ENCODE measurements at places on chromosomes 11 and 22.
A peak's percentile ranks its signal among the peaks of the same experiment; 100 is the strongest.

- no peak for DNase-seq
Observed at GRCh38 chr11:61534025-61534932, 25.7 kb downstream of the LRRC10B start.

GRCh38 chr11:78856211-78856610, 281.5 kb upstream of the NARS2 start:
- DNase-seq: no peak

DNA sequence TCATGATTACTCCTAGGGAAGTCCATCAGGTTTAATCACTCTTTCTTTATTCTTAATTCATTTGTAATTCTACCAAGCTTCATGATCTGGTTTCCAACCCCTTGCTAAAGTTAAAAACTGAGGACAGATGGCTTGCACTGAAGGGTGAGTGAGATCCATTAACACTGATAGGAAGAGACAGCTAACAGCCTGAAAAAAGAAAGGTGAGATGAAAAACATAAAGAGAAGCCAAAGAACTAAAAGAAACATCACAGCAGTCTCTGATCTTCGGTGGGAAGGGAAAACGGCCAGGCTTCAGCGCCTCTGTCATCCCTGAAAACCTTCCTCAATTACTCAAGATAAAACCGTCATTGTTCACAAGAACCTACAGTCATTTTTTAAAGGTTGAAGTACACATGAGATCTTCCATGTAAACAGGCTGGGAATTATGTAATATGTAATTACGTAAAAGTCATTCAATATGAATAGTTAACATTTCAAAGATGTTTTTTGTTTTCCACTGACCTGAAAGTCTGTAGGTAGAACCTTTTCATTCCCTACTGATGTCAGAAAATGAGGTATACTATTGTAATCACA, 41.3 kb downstream of the VSIG10L2 start:
- no peak for DNase-seq

DNA sequence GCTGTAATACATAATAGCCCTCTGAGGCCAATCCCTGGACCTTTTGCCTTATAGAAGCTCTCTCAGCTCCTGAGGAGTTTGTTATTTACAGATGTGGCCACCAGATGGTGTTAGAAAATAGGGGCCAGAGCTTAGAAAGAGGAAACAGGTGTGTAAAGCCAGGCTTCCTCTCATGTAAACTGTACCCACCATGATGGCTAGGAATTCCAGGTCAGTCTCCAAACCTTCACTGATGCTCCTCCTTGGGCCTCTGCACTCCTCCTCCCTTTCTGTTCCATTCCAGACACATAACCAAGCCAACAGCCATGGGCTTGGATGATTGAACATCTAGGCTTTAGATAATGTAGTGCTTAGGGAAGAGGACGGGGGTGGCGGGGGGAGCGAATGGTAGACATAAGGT, 39.7 kb downstream of the USP35 start:
- DNase-seq: no peak

GRCh38 chr11:69650081-69650831, 9.3 kb downstream of the CCND1 start:
- no peak for DNase-seq

DNA sequence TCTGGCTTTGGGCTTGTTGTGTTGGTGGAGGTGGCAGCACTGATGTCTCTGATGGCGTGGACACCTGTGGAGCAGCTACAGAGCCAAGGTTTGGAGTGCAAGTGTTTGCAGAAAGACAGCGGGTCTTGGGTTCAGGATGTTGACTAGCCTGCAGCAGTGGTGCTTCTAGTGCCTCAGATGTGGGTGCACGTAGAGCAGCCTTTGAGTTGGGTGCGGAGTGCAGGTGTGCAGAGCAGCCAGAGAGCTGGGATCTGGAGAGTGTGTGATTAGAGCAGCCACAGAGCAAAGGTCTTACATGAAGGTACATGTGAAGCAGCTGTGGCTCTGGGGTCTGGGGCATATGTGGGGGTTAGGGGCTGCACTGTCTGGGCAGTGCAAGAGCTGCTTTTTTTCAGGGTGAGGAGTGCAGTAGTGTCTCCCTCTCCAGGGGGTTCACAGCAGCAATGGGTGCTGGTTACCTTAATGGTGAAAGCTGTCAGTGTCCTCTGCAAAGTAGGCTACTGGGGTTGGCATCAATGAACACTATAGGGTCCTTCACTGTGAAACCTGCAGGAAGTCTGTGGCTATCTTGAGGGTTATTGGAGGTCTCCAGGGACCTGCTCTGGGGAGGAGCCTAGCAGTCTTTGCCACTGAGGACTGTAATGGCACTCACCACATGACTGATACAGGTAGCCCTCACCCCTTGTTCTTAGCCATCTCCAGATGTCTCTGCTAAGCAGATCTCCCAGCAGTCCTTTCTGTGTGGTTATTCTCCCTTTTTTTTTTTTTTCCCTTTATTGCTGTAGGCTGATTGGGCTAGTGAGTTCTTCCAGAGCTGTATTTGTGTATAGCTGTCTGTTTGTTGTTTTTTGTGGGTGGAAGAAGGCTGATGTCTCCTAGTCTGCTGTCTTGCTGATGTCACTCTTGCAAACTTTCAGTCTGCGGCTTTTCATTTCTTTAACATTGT, 14.3 kb downstream of the BIRC2 start:
- DNase-seq: no peak

DNA sequence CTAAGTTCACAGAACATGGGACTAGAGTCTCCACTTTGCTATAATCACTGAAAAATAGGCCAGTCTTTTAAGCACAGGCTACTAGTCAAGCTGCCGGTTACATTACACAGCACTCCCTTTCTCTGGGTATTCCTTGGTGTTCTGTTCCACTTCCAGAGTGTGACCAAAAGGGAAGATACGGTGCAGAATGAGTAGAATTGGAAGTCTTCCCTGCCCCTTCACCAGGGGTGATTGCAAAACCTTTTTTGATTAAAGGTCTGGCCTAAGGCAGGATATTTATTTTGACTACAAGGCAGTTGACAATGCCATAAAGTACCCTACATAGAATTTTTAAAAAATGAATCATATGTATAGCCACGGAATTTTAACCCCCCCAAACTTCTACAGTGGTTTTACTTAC, 59.6 kb upstream of the ADORA2A start:
- no peak for DNase-seq

DNA sequence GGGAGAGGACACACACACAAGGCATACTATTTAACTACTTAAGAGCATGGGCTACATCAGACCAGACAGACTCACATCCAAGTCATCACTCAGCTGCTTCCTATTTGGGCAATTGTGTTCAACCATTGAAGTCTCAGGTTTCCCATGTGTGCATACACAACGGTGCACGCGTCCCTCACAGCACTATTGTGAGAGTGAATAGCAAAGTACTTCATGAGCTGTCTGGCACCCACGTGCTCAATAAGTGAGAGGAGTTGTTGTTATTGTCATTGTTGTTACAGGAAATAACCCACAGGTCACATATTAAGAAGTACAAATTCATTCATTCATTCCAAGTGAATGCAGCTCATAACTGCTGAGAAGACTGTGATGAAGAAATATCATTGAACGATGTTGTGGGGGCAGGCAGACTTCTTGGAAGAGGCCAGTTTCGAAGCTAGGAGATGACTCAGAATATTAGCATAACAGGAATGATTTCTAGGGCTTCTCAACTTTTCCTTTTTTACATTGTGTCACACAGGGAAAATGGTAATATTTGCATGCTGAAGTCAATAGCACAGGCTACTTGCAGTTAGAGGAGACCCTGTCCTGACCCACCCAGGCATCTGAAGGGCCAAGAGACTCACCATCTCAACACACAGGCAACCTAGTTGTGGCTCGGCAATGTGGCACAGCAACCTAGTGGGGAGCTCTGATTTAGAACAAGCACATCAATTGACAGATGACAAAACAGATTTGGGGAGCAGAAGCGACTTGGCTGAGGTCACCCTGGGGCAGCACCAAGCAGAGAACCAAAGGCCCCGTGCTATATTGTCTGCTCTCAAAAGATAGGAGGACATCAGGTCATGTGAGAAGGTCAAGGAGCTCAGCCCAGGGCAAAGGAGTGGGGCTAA, 606.0 kb downstream of the BUD13 start:
- DNase-seq: no peak

- DNase-seq: no peak
Observed at GRCh38 chr11:63767267-63767564, 1.4 kb downstream of the ZFTA start.

GRCh38 chr11:55966391-55966790, 3.4 kb downstream of the OR10AG1 start:
- DNase-seq: no peak

GRCh38 chr11:12420706-12421105, 43.3 kb downstream of the PARVA start:
- no peak for DNase-seq

GRCh38 chr11:1406571-1407485, 17.1 kb downstream of the BRSK2 start:
- DNase-seq: no peak

GRCh38 chr11:11265994-11266606, 87.0 kb downstream of the CSNK2A3 start:
- DNase-seq: no peak

GRCh38 chr22:31917227-31917921, 27.0 kb upstream of the YWHAH start:
- no peak for DNase-seq

DNA sequence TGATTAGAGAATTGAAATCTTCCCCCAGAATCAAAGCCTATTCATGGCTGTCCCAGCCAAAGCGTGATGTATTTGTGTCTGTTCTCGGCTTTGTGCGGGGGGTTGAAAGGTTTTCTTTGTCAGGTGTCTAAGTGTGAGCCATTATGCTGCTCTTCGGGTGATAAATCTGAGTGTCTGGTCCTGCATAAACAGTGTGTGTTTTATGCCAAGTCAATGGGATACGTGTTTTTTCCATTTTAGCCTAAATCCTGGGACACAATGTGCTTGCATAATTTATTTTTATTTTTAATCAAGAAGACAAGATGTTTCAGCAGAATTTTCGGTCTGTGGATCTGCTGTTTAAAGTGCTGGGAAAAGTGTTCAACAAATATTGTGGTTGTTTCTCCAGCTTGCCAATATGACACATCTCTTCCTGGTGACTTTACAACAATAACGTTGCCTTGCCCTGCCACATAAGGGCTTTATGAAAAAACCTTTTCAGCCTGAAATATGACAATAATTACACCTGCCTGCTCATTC, 267.8 kb downstream of the TBC1D22A start:
- no peak for DNase-seq

DNA sequence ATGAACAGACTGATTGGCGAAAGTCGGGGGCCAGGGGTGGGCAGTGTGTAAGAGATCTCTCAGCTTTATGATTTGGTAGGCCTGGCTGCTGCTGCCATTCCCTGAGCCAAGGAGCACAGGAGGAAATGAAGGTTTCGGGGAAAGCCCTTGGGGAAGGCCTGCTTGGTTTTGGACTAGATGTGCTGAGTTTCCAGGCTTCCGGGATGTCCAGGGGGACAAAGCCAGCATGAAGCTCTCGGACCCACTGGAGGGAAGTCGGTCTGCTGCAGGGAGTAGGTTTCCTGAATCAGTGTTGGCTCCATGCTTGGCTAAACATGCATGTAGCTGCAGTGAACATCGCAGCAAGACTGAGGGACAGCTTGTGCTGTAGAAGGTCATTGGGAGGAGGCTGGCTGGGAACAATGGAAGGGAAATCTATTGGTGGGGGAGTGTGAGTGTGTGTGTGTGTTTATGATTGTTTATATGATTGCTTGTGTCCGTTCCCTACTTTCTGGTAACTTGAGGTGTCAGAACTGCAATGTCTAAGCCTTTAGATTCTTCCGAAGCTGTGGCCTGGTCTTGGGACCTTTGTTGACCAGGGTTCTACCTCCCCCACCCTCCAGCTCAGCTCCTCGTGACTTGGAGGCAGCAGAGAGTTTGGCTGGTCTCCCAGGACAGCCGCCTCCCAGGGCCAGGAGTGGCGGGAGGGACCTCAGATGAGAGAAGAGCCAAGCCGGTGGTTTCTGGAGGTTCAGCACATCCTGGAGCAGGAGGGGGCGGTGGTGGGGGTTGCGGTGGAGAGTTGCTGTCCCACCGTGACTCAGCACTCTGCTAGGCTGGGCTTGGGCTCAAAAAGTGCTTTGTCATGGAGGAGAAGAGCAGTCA, 4.0 kb upstream of the FTH1 start:
- peak; percentile 97 for DNase-seq

DNA sequence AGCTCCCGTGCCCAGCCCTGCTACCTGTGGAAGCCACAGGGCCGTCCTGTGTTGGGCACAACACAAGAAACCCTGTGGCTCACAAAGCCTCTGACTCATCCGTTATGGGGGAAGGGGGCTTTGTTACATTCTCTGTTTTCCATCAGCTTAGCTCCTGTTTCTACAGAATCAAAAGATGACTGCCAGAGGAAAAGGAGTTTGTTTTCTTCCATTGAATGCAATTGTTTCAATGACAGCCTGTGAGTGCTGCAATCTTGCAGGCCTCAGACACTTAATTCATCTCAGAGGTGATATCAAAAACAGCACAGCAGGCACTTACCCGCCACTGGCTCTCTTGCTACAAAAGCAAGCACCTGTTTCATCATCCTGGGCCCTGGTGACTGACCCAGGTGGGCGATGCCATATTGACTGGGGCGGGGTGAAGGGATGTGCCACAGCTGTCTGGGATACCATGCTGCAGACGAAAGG, 194.3 kb downstream of the OPCML start:
- DNase-seq: no peak

DNA sequence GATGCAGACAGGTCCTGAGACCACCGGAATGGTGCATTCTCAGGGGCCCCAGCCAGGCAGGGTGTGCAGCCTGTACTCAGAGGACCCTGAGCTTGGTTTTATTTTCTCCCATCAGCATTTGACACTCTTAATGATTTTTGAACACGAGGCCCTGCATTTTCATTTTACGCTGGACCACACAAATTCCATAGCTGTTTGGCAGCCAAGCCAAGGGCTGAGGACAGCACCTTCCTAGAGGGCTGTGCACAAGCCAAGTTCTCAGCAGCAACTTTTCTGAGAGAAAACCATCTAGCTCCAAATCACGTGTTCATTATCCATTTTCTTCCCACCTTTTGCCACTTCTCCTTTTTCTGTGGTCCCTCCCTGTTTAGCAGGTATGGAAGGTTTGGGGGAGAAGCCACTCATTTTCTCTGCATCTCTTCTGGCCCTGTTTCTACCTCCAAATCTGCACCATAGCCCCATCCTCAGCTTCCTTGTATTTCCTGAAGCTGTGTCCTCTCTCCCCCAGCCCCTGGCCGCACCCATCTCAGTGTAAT, 60.4 kb downstream of the TRAF6 start:
- DNase-seq: no peak

GRCh38 chr11:36763187-36763586, 165.2 kb upstream of the RAG2 start:
- DNase-seq: no peak

All from non-pigmented ciliary epithelial cell (primary cell).